ENCODE measurements at places on chromosomes 5 and 9.

- no peak for DNase-seq
Observed at GRCh38 chr5:51389288-51389576, 6.0 kb downstream of the ISL1 start.

DNA sequence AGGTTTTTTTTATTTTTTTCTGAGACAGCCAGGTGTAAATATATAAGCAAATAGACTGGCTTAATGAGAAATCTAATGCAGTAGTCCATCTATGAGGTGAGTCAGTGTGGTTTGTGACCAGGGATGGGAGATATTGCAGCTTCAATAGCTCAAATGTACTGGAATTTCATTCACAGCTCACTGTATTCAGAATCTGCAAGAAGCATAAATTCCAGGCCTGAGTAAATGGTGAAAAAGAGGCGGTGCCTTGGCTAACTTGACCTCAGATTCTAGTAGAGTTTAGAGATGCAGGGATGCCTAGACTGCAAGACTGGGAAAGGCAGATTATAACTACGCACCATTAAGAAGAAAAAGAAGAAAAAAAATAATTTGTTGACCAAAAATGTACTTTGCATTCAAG lies 151.9 kb upstream of the SMC2 start:
- no peak for DNase-seq

DNA sequence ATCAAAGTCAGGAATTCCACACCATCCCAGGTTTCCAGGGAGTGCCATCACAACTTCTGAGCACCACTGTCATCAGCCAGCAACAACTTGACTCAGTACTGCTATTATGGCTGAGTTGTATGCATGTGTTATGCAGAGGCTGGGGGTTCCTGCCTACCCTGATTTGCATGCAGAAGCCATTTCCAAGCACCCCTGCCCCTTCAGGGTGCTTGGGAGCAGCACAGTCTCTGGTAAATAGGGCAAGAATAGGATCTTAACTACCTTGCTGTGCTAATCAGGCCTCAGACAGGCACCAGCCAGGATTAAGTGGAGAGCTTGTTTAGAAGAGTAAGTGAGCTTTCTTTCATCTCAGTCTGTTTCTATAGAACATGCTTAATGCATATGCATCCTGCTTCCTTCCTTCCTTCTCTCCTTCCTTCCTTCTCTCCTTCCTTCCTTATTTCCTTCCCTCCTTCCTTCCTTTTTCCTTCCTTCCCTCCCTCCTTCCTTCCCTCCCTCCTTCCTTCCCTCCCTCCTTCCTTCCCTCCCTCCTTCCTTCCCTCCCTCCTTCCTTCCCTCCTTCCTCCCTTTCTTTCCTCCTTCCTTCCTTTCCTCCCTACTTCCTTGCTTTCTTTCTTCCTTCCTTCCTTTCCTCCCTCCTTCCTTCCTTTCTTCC lies 175.7 kb downstream of the FRMD3 start:
- no peak for DNase-seq

DNA sequence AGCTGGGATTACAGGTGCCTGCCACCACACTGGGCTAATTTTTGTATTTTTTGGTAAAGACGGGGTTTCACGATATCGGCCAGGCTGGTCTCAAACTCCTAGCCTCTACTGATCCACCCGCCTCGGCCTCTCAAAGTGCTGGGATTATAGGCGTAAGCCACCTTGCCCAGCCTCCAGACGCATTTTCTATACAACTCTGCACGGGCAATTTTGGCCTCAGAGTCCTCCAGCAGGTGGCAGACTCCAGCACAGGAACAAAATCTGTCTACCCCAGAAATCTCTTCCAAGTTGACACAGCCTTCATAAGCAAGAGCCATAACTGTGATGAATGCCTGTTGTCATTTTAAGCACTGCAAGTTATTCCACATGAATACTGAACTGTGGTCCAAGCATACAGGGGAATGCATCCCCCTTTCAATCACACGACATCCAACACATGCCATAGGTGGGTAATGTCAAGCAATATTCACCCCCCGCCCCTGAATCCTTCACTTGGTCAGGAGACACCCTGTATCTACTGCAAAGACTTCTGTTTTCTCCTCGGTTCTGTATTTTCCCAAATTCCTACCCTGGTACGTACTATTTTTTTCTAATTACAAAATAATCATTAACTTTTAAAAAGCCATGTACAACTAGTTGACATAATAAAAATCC lies 50.8 kb downstream of the ALDH7A1 start:
- DNase-seq = no peak

DNA sequence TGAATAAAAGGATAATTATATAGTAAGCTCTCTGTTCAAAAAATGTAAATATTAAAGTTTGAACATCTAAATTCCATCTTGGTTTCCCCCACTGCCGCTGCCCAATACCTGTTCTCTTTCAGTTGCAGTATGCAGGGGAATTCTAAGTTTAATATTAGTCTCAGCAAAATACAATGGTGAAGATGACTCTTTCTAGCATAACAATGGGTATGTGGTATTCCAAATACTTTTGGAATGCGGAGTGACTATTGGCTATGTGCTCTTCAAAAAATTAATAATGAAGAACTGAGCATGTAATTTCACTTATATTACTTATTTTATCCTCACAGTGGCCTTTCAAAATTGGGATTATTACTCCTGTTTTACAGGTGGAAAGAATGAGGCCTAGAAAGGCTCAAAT lies 3.4 kb downstream of the CDKN2B-AS1 start:
- DNase-seq = no peak

DNA sequence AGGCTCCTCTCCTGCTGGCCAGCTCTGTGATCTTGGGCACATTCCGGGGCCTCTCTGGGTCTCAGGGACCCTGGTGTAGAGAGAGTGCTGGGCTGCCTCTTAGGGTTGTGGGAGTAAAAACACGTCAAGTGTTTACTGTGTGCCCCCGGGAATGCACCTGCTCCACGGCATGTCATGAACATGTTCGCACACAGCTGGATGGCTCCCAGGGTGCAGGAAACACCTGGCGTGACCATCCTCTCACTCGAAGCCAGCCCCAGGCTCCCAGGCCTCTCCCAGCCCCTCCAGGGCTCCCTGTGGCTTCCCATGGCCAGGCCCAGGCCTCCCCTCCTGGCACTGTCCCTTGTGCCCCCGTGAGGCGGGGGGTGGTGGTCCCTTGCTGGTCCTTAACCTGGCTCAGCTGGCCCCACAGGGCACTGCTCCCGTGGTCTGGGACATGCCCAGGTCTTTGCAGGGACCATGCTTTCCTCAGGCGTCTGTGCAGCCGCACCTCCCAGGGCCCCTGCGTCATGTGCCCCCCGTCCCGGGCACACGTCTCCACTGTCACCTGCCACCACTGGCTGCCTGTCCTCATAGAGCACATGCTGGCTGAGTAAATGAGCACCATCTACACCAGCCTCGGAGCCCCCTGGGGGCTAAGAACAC lies 44.9 kb downstream of the SLC6A3 start:
- no peak for DNase-seq

DNA sequence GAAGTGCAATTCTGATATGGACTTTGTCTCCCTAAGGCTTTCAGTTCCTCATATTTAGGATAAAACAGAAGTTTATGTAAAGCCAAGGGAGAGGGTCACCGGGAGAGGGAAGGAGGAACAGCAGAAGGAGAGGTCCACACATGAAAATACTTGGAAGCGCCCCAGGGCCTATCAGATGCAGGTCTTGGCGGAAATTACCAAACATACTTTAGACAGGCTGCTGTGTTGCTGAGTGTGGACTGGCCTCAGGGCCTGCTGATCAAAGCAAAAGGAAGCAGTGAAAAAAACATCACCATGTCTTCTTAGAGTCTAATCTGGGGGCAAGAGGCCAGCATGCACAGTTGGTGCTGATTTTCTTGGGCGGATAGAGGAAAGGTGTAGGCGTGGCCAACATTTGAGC lies 14.1 kb upstream of the NTRK2 start:
- DNase-seq = no peak

GRCh38 chr9:109098171-109098959 lies 21.4 kb downstream of the TMEM245 start:
- DNase-seq = peak; percentile 27

- DNase-seq = no peak
Observed at GRCh38 chr5:178869577-178869976, 9.8 kb downstream of the ZNF354B start.

DNA sequence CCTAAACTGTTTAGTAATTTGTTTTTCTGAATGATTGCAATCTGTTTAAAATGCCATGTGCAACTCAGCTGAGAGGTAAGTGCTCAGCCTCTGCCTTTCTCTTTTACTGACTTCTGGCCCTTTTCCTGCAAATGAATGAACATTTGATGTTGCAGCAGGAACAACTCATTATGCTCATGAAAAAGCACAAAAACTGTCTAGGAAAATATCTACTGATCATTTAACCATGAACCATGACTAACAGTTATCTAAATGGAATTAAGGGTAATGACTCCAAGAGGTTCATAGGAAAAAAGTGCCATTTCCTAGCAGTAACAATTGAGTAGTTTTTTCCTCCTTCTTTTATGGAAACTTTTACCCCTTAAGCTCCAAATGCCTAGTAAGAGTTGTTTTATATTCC lies 70.6 kb upstream of the ANKH start:
- no peak for DNase-seq

- DNase-seq = no peak
Observed at GRCh38 chr9:20286154-20286700, 336.1 kb downstream of the MLLT3 start.

DNA sequence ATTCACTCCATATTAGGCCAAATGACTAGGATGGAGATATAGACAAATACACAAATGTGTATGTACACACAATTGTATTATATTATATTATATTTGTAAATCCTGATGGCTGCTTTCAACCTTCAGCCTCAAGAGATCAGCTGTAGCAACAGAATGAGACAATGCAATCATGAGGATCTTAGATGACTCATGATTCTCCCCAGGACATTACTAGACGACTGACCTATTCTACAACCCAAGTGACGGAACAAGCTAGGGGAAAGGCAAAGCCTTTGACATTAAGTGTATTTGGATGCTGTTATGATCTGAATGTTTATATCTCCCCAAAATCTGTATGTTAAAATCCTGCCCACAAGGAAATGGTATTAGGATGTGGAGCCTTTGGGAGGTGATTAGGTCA lies 66.5 kb downstream of the COX7C start:
- DNase-seq = no peak

DNA sequence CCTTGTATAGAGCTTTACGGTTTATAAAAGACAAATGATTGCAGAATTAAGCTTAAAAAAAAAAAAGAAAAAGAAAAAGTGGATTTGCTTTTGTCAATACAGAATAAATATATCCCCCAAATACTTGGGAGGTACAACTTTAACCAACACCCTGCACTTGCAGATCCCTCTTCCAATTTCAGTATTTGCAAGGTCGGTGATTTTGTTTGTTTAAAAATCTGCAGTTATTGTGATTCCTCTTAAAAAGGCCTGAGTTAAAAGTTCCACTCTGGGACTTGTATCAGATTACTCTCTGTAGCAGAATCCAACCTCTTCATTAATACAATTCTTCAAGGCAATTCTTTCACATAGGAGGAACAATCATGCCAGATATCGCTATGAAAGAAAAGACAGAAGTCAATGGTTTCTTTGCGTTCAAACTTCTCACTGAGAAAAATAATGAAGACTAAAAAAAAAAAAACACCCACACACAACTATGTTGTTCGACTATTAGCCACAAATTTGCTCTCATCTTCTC lies 400.9 kb downstream of the EBF1 start:
- DNase-seq = no peak

DNA sequence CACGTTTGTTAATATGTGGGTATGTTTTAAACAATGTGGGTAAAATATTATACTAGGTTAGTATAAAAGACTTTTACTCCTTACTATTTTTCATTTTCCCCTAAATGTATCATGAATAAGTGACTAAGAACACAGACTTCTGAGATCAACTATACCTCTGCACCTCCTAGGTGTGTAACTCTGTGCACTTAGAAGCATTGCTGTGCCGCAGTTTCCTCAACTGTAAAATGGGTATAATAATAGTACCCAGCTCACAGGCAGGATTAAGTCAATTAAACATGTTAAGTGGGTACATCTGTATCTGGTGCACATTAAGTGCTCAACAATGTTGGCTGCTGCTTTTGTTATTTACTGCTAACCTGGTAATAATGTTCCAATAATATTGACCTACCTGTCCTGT lies 21.6 kb upstream of the F2R start:
- DNase-seq = no peak

DNA sequence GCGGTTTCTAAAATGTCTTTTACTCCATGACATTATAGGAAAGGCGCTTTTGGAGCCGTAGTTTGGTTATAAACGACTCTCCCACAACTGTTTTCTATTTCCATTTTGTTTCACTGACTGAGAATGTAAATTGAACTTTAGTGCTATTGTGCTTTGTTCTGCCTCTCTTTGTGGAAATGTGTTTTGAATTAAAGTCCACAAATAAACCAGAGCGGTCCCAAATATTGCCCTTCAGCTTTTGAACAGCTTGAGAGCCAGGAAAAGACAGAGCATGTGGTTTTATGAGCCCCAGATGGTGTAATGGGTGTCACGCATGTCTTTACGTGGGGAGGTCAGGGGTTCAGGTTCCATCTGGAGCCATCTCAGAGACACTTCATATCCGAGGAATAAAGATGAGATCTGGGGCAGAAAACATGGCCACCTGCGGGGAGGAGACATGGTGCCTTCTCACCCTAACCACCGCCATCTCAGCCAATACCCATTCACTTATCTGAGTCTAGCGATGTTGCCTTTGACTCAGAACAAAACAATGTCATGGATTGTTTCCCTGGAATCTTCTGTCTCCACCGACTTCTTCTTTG lies 42.5 kb upstream of the ROR2 start:
- DNase-seq = no peak

- no peak for DNase-seq
Observed at GRCh38 chr9:37215381-37215780, 95.0 kb downstream of the ZCCHC7 start.
